Activated T-helper 17 cell treated with anti-CD3 and anti-CD28 coated beads, Interleukin-2, amount 50 U/mL, for 72 hours (primary cell): ENCODE measurements at places on chromosomes 7 and 10. TPM values are rescaled to one million over a fixed set of nuclear protein-coding genes. Genes with fewer than 3 reads are reported as not detected.

The LANCL2 gene
- total RNA-seq: 6.7 TPM

The NANOS1 gene
- total RNA-seq: 0.11 TPM

The HOXA1 gene
- total RNA-seq: not detected

GRCh38 chr7:84914598-84914997, 272.3 kb downstream of the SEMA3D start:
- no peak for ATAC-seq

The ACTL6B gene
- not detected for total RNA-seq

DNA sequence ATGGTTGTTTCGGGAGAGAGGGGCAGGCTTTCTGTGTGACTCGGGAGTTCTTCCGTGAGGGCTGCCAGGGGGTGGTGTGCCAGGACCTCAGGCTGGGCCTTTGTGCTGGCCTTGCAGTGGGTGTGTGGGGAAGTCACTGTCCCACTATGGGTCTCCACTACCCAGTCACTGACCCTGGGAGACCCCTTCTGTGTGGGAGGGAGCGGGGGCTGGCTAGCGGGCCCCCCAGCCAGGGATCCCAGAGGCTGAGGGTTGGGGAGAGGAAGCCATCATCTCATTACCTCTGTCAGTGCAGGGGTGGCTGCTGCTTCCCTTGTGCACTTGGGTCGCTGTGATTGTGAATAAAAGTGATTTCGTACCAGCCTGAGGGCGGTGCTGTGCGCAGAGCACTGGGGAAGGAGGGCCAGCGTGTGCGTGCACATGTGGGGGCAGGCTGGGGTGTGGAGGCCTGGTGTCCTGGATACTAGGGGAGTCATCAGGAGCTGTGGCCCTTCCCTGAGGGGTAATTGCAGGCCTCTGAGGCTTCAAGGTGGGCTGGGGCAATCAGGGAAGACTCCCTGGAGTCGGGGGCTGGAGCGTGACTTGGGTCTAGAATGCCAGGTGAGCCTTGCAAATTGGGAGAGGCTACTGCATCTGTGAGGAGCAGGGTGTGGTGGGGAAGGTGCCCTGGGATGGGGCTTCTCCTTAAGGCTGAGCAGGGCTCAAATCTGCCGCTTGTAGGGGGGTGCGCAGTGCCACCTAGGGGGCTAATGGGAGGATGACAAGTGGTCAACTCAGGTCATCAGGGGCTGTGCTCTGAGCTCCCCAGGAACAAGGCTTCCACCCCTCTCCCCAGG, 98.9 kb downstream of the NEURL1 start:
- peak; percentile 53 for ATAC-seq

GRCh38 chr7:21771906-21772610, 173.6 kb downstream of the CDCA7L start:
- ATAC-seq: no peak

- ATAC-seq: no peak
These were observed 18.3 kb upstream of the TNRC18 start for GRCh38 chr7:5441840-5442503.

DNA sequence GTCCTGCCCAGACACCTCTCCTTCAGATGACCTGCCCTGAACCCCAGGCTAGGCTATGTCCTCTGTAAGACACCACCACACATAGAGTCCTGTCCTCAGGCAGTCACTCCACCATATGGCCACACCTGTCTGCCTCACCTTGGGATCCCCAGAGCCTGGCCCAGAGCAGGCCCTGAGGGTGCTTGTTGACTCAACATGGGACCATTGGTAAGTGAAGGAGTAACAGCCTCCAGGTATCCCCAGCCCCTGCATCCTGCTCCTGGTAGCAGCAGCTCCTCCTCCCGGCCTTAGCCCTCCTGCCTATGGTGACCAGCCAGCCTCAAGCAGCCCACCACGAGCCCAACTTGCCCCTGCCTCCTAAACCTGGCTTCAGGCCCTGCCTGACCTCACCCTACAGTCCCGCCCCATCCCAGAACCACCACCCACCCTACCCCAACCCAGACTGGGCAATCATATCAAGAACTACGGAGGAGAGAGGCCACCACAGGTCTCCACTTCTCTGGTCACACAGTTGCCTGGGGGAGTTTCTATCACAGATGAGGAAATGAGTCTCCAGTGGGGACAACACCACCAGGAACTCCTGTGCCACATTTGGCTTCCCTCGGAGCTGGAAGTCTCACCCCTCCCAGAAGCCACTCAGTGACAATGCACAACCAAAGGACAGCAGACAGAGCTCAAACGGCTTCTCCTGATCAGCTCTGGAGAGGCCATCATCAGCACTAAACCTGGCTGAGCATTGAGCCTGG, 136.6 kb downstream of the GRID1 start:
- ATAC-seq: no peak

- ATAC-seq: no peak
These were observed 61.1 kb downstream of the EBLN1 start for GRCh38 chr10:22156750-22157149.

GRCh38 chr10:84469470-84469869, 141.1 kb downstream of the CCSER2 start:
- no peak for ATAC-seq

GRCh38 chr7:138029941-138030340, 28.1 kb upstream of the CREB3L2 start:
- no peak for ATAC-seq

DNA sequence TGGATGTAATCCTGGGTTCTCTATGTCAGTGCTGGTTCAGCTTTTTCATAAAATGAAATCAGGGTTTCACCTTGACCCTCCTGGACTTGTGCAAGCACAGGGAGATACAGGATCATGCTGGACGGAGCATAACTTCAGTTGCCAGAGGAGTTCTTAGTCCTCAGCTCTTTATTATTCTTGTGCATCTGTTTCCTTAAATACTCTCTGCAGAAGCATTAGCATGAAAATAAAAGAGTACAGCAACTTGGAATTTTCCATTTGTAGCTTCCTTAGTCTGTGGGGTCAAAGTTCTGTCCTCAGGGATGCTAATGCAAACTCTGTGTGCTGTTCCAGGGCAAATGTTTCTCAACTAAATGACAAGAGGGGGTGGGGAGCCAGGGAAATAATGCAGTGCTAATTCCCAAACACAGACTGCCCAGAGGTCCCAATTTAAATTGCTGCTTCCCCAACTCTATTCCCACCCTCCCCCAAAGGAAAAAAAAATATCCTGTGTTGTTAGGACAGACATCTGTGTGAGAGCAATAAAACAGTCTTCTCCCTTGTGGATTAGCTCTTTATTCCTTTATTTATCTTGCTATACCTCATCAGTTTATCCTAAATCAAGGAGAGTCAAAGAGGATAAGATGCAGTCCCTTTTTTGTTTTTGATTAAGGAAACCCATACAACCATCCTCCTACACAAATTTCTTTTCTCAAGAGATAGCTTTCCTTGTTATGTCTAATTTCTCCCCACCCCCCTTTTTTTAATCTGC, 905.0 kb downstream of the LRMDA start:
- ATAC-seq: no peak

DNA sequence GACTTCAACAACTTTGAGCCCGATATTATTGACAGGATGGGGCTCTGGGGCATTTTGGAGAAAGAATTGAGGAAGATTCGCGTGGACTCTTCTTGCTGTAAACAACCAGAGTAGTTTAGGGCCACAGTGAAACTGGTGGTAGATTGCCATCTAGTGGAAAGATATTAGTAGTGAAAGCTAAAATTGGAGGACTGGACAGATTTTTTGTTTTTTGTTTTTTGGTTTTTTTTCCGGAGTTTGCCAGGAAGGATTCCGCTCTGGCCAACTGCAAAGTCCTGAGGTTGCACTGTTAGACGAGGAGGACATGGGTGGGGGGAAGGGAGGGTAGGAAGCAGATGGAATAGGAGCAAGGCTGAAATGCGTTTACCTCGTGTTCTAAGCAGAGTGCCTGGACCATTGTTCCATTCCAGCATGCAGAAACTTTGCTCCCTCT, 11.7 kb downstream of the NOBOX start:
- ATAC-seq: peak; percentile 74

GRCh38 chr7:68547181-68547580, 1051.1 kb upstream of the AUTS2 start:
- no peak for ATAC-seq

- ATAC-seq: no peak
These were observed 18.8 kb upstream of the SH2D4B start for GRCh38 chr10:80518807-80519360.

DNA sequence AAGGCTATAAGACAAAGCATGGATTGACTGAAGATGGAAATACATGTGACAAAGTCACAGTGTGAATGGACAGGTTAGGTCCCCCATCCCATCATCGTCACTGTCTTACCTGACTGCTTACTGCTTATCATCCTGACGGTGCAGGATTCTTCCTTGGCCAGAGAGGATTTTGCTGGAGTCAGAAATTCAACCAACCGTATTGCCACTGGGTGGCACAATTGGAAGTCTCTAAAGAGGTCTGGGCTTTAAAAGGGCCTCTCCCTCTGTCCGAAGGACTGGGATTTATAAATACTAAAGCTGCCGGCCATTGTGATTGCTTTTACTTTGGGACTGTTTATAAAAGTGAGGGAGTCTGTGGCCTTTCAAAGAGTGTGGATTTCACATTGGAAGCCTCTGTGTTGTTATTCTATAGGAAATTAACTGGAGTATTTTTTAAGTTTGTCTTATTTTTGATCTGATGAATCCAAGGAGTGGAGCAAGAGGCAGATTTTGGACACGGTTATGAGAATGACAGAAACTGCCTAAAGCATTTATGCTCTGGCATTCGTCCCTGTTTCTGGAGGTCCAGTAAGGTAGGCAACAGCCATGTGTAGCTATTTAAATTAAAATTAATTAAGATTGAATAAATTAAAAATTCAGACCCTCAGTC, 113.3 kb upstream of the CREB5 start:
- no peak for ATAC-seq

- no peak for ATAC-seq
These were observed 243.1 kb upstream of the AOAH start for GRCh38 chr7:36967387-36967786.

GRCh38 chr10:132500781-132501415, 36.7 kb upstream of the INPP5A start:
- ATAC-seq: no peak

GRCh38 chr7:1410992-1411391, 48.3 kb downstream of the MICALL2 start:
- no peak for ATAC-seq

DNA sequence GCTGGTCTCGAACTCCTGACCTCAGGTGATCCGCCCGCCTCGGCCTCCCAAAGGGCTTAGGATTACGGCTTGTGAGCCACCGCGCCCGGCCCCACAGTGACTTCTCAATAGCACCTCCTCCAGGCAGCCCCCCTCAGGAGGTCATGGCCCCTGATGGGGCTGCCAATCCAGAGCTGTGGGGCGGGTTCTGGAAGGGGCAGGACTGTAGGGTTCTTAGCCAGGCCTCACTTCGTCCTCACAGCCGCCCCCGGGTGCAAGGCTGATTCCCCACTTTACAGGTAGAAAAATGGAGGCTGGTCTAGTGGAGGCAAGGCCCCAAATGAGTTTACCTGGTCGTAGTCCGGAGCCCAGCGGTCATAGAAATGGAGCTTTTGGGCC, 638 bp downstream of the METTL27 start:
- ATAC-seq: no peak

DNA sequence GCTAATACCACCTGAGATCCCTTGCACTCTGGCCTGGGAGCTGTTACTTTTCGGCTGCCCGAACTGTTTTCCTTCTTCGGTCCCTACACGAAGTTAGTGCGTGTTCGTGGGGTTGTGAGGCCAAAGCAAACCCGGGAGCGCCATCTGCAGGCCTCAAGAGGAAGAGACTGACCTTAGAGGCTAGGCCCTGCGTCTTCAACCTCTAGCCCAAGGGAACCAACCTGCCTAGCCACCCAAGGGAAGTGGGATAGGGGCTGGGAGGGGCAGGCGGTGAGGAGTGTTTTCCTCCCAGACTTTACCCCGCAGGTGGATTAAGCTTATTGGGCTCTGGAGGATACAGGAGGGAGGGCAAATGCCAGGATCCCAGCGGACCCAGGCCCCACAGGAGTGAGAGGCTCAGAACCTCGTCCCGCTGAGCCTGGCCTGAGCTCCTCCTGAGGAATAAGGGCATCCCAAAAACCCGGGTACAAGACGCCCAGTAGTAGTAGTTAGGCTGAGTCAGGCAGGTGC, 1.7 kb upstream of the PAX2 start:
- peak; percentile 83 for ATAC-seq

The FOXL3 gene
- total RNA-seq: not detected

GRCh38 chr7:8592167-8592566, 158.8 kb downstream of the NXPH1 start:
- no peak for ATAC-seq

GRCh38 chr7:155071121-155071651, 1.1 kb downstream of the HTR5A start:
- no peak for ATAC-seq

The GIMAP4 gene
- 193 TPM for total RNA-seq

DNA sequence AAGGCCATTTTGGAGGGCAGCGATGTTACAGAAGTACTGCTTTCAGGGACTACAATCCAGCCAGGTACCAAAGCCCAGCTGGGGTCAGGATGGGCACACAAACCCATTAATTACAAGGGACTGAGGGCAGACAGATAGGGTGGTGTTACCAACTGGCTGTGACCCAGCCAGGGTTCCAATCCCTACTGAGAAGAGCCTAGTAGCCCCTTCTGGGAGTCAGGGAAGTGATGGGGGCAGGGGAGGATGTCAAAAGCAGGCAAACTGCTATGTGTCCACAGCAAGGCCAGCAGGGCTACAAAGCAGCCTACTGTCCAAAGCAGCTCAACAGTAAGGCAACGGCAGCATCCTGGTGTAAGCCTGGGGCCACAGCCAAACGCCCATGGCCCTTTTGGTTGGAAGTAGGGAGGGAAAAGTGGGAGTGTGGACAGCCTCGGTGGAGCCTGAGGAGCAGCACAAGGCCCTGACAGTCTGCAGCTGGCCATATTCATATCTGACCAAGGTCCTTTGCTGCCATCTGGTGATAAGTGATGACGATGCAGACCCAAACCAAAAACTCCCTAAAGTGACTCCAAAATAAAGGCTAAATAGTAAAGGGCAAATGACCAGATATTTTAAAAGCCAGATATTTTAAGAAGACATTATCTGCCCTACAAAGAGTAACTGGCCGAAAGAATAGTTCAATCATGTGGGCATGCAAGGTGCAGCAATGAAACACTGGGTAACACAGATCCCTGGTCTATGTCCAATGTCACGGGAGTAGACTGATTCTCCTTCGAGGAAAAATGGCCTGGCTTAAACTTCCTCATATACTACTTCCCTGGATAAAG, 56.9 kb downstream of the XPNPEP1 start:
- no peak for ATAC-seq

GRCh38 chr7:87735360-87735759, 107.2 kb downstream of the RUNDC3B start:
- ATAC-seq: no peak

- ATAC-seq: no peak
These were observed 198.1 kb upstream of the RNF32 start for GRCh38 chr7:156442516-156442915.
